ENCODE measurements at places on chromosomes 12 and 14.

DNA sequence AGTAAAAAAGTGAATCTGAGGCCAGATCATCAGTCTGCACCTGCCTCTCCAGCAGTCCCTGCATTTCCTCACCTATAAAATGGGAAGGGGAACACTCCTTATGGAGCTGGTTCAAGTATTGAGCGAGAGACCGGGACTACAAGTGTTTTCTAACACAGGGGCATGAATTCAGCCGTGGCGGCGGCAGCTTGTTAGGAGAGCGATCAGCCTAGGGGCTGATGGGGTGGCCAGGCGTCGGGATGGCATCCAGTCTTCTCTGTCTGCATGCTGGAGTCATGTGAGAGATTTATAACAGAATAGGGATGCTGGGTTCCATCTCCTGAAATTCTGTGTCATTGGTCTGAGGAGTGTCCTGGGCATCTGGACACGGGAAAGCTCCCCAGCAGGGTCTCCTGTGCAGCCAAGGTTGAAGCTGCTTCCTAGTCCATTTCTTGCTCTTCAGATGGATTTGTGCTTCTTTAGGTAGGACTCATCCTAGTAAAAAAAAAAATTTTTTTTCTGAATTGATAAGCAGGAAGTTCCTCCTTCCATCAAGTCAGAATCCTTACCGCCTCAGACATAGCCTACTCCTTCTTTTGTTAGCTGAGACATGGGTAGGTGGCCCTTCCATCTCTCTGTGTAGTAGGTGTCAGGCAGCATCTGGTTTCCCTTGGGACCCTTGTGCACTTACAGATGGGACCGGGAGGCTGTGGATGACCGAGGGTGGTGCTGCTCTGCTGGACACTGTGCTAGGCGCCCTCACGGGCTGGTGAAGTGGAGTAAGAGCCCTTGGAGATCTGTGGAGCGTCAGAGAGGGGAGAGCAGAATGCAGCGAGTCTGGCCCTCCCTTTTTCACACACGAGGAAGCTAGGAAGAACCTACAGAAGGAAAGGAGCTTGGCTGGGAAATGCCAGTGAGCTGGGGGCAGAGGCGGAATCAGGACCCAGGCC is 146.7 kb downstream of the TSPAN9 start:
- DNase-seq = no peak

DNA sequence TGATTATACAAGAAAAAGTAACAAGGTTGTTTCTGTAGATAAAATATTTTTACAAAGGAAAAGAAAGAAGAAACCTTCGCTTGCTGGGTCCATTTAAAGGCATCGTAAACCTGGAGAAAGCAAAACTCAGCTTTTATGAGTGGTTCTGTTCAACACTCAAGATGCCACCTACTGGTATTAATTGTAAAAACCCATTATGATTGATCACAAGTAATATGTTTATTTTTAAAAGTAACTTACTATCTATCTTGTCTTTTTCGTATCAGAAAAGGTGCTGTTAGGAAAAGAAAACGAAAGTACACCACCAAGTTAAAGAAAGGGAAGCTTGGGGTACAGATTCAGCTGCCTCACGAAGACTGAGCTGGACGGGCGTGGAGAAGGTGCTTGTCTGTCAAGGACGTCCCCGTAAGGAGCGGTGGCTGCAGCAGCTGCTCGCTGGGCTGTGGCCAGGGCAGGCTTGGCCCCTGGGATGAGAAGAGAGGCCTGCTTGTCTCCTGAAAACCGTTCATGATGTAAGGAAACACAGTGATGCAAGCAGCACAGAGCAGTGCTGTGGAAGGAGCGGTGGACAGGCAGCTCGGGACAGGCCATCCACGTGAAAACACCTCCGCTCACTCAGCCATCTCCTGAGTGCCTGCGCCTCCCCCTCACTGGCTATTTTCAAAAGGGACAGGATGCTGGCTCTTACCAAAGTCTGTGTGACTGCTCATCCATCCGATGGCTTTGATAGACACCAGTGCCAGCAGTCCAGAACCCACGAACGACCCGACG is 25.0 kb downstream of the SLC15A4 start:
- no peak for DNase-seq

DNA sequence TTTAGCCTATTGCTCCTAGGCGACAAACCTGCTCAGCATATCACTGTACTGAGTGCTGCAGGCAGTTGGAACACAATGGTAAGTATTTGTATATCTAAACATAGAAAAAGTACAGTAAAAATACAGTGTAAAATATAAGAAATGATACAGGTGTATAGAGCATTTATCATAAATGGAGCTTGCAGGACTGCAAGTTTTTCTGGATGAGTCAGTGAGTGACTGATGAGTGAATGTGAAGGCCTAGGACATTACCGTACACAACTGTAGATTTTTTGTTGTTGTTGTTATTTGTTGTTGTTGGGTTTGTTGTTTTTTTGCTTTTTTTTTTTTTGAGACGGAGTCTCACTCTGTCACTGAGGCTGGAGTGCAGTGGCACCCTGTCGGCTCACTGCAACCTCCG is 33.4 kb downstream of the PNMA1 start:
- DNase-seq = no peak

DNA sequence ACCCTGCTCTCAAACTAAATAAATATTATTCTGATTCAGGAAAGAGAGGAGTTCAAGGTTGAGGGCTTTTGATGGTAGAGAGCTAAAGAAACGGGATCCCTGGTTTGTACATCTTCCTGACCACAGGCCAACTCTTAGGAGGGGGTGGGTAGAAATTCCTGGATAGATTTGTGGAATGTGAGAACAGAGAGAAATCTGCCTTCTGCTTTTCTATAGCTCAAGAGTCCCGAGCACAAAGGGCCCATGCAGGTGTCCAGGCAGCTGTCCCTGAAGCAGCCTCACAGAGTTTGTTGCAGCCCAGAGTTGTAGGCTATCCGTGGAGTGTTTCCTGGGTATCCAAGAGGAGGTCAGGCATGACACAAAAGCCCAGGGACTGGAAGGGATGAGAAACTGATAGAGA is 198.6 kb downstream of the BCAT1 start:
- DNase-seq = no peak

DNA sequence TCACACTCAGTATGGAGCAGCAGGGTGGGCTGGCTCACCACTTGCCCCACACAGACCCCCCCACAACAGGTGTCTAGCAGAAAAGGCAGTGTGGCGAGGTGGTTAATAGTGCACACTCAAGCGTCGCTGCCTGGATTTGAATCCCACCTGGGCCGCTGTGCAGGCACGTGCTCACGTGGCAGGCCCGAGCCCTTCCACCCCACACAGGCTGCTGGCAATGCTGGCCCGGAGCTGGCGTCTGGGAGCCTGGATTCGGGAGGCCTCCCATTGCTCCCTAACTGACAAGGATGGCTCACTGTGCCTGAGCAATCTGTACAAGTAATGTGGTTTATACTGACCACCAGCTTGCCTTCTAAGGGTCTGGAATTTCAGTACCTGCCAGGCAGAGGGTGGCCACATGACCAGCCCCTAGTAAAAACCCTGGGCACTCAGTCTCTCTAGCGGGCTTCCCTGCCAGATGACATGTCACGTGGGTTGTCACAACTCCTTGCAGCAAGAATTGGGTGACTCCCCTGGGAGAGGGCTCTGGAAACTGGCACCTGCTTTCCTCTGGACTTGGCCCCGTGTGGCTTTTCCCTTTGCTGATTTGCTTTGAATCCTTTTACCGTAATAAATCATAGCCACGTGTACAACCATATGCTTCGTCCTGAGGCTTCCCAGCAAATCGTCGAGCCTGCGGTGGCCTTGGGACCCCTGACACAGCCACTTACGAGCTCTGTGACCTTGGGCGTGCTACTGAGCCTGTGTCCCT is 72.8 kb downstream of the SCARB1 start:
- DNase-seq = no peak

DNA sequence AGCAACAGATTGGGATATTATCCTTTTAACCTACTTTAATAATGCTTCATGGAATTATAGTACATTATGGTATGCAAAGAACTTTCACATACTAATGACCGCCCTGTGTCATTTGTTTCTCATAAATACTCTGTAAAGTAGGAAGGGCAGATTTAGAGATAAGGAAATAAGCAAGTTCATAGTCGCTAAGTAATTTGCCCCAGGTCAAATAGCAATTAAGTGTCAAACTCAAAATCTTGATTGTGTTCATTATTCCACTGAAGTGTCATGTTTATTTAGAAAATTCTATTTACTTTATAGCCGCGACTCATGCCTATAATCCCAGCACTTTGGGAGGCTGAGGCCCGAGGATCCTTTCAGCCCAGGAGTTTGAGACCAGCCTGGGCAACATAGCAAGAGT is 98.7 kb upstream of the ATF1 start:
- peak; percentile 9 for DNase-seq

DNA sequence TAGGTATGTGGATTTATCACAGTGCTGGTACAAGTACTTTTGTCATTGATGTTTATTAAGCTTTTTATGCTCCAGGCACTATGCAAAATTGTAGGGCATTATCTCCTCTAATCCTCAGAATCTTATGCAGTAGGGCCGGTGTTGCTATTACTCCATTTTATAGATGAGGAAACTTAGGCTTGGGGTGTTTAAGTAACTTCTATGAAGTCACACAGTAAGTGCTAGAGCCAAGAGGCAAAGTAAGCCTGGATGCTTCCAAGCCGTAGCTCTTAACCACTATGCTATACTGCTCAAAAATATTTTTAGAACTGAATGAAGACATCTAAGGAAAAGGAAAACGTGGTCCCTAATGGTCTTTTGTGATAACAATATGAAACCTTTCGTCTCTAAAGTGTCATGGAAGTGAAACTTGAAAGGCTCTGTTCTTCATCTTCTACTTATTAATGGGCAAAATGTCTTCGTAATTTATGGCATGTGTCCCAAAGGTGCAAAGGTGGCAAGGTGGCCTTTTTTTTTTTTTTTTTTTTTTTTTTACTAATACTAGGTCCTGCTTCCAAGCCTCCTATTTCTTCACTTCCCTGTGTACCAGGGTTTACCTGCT is 85.2 kb downstream of the ETV6 start:
- no peak for DNase-seq

GRCh38 chr12:94954029-94954685 is 49.3 kb downstream of the NDUFA12 start:
- DNase-seq = peak; percentile 94

DNA sequence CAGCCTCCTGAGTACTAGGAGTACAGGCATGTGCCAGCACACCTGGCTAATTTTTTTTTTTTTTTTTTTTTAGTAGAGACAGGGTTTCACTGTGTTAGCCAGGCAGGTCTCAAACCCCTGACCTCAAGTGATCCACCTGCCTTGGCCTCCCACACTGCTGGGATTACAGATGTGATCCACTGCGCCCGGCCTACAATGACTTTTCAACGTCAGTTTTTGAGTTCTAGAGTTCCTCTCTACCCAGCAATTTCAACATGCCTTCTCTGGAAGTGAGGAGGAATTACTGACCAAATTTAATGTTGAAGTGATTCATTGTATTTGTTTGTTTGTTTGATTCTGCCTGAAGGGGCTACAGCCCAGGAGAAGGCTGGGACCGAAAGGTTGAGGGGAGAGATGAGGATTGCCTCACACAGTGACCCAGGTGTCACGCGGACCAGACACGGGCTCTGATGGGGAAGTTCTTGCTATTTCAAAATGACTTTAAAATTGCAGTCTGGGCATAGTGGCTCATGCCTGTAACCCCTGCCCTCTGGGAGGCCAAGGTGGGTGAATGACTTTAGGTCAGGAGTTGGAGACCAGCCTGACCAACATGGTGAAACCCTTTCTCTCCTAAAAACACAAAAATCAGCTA is 8.6 kb upstream of the DENR start:
- DNase-seq = no peak

- no peak for DNase-seq
Measured at GRCh38 chr14:99548255-99548654, 55.8 kb downstream of the CCDC85C start.

DNA sequence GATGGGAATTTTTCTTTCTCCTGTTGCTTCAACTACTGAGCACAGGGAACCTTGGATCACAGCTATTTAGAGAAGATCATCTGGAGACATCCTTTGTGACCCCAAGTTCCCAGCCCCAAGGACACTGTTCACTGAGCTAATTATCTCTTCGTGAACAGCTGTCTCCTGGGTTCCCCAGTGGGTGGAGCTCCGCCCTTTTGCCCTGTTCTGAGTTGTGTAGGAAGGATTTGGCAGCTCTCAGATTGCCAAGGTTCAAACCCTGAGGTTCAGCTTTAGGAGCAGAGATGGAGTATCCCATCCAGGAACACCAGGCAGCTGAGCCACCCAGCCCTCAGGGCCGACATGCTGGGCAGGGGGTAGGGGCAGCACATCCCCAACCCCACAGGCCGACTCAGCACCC is 32.0 kb downstream of the NGB start:
- DNase-seq = no peak

DNA sequence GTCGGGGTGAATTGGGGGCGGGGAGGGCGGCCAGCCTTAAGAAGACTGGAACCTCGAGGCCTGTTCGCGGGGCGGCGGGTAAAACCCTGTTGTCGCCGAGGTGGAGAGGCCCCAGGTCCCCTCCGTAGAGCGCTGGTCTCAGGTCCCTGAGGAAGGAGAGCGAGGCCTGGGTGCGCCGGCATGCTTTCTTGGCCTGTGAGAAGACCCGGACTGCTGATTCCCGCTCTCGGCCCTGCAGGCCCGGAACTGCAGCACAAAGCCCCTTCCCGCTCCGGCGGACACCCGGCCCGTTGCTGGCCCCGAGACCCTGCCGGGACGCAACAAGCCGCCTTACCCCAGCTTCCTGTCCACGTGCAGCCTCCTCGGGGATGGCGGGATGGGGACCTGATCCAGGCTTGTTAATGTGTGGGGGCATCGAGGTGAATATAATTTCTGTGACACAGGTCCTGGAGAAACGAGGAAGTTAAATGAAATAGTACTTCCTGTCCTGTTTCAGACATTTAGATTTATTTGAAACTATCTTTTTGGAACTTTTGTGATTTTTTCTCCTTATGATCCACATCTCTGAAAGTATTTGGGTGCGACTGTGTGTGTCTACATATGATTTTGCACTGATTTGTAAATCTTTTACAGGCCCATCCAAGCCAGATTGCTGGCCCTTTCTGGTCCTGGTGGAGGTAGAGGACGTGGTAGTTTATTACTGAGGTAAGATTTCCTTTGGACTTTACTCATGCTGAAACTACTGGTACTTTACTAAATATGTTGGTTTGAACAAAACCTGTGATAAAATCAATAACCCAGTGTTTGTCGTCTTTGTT is 600 bp downstream of the PNN start:
- DNase-seq = peak; percentile 26

- DNase-seq = no peak
Measured at GRCh38 chr12:47868552-47869031, 36.2 kb downstream of the VDR start.

- no peak for DNase-seq
Measured at GRCh38 chr12:12446786-12447185, 89.9 kb downstream of the BORCS5 start.

DNA sequence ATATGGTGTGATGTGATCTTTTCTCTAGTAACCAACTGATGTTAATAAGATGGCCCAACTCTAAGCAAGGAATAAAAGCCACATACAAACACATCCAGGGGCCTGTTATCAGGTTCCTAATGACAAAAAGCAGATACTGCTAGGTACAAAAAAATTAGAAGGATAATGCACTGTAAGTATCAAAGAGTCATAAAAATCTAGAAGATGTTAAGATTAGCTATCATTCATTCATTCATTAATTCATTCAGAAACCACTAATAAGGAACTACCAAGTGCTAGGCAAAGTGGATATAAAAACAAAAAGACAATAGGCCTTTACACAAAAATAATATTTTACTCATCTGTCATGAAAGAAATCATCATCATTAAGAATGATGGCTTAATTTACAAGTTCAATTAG is 21.6 kb downstream of the ATF7 start:
- no peak for DNase-seq
